ENCODE measurements at places on chromosomes 16 and 17. TPM values are rescaled to one million over a fixed set of nuclear protein-coding genes. Genes with fewer than 3 reads are reported as not detected.
A peak's percentile ranks its signal among the peaks of the same experiment; 100 is the strongest.

- H3K4me3 ChIP-seq, result no peak overlapping the region
- DNase-seq, result no peak
- H3K36me3 ChIP-seq, result peaks cover 9% of the 10 kb centered on the region
- no peaks in the 10 kb centered on the region for H3K27me3 ChIP-seq
- no peaks in the 10 kb centered on the region for H3K4me1 ChIP-seq
Measured at GRCh38 chr16:27464626-27465482, 62.9 kb downstream of the IL21R start.

The RAP1GAP2 gene
- 10.0 TPM for total RNA-seq

GRCh38 chr17:20200016-20200795 lies 191.0 kb downstream of the SPECC1 start:
- H3K27me3 ChIP-seq, result no peaks in the 10 kb centered on the region
- H3K4me1 ChIP-seq, result peaks cover 21% of the 10 kb centered on the region
- H3K4me3 ChIP-seq, result no peak overlapping the region
- no peak overlapping the region for H3K27ac ChIP-seq

GRCh38 chr16:84476401-84476800 lies 28.1 kb downstream of the MEAK7 start:
- H3K36me3 ChIP-seq, result no peaks in the 10 kb centered on the region
- no peak overlapping the region for H3K4me3 ChIP-seq
- no peak overlapping the region for H3K27ac ChIP-seq
- no peaks in the 10 kb centered on the region for H3K4me1 ChIP-seq
- no peak for DNase-seq

- no peaks in the 10 kb centered on the region for H3K36me3 ChIP-seq
- H3K4me1 ChIP-seq, result no peaks in the 10 kb centered on the region
- H3K27me3 ChIP-seq, result no peaks in the 10 kb centered on the region
- no peak for DNase-seq
- H3K4me3 ChIP-seq, result no peak overlapping the region
Measured at GRCh38 chr17:46782250-46782953, 36.1 kb downstream of the WNT3 start.

DNA sequence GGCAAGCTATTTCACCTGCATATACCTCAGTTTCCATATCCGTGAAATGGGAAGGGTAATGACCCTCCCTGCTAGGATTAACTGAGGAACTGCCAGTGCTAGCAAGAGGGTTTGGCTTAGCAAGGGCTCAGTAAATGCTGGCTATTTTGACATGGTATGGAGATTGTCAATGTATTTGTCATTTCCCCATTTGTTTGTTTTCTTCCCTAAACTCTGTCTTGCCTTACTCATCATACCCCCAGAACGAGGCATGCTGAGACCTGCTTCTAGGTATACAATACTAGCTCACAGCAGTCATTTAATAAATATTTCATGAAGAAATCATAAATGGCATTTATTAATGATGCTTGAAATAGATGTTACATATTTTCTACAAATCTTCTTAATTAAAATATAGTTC lies 124.0 kb downstream of the DYNLRB2 start:
- H3K27ac ChIP-seq, result no peak overlapping the region
- H3K36me3 ChIP-seq, result no peaks in the 10 kb centered on the region
- no peak overlapping the region for H3K4me3 ChIP-seq
- no peaks in the 10 kb centered on the region for H3K4me1 ChIP-seq

GRCh38 chr16:70724146-70725023 lies 38.5 kb upstream of the MTSS2 start:
- no peak overlapping the region for H3K4me3 ChIP-seq
- H3K4me1 ChIP-seq, result no peaks in the 10 kb centered on the region
- no peak overlapping the region for H3K27ac ChIP-seq

The HBA2 gene
- not detected for total RNA-seq

GRCh38 chr17:45293413-45294211 lies 23.2 kb downstream of the MAP3K14 start:
- H3K4me1 ChIP-seq, result peaks cover 95% of the 10 kb centered on the region
- H3K36me3 ChIP-seq, result peaks cover 6% of the 10 kb centered on the region
- H3K27me3 ChIP-seq, result no peaks in the 10 kb centered on the region
- H3K4me3 ChIP-seq, result no peak overlapping the region
- peak overlapping the region; percentile 93 for H3K27ac ChIP-seq

All from Panc1 (cell line).